ENCODE measurements at places on chromosomes 4 and X.

GRCh38 chrX:45900766-45901615, 644.2 kb downstream of the ZNF674 start:
- no peak for DNase-seq

GRCh38 chrX:15849555-15849954, 5.1 kb downstream of the AP1S2 start:
- no peak for DNase-seq

- no peak for DNase-seq
Measured at GRCh38 chr4:31768756-31769155, 1048.6 kb downstream of the PCDH7 start.

- DNase-seq = no peak
Measured at GRCh38 chr4:138671606-138672084, 343.9 kb upstream of the NOCT start.

DNA sequence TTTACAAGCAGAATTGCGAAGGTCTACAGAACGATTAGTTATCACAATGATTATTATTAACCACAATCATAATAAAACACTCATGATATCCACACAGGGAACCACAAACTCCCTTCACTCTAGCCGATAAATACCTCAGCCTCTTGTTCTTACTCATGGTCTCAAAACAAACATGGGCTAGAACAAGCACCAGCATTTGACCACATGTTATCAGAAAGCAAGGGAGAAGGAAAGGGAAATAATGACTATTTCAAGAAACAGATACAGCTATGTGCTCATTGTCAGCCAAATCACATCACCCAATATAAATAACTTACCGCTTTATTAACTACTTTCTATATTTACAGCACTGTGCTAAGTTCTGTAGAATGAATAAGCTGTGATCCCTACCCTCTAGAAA, 663.2 kb upstream of the HTR2C start:
- no peak for DNase-seq

GRCh38 chrX:114582698-114583395, 1.0 kb upstream of the HTR2C start:
- DNase-seq = no peak
